Activated CD4-positive, alpha-beta T cell treated with anti-CD3 and anti-CD28 coated beads, Interleukin-2, amount 50 U/mL, for 24 hours (primary cell): ENCODE measurements at places on chromosomes 5 and 9.
A peak's percentile ranks its signal among the peaks of the same experiment; 100 is the strongest.

GRCh38 chr9:134502809-134503211 lies 138.8 kb upstream of the COL5A1 start:
- DNase-seq = no peak

GRCh38 chr9:100111235-100111634 lies 12.2 kb downstream of the INVS start:
- DNase-seq = no peak

- DNase-seq = no peak
Measured at GRCh38 chr5:171659896-171660295, 125.7 kb upstream of the SMIM23 start.

GRCh38 chr9:3398232-3398648 lies 127.6 kb downstream of the RFX3 start:
- DNase-seq = no peak

DNA sequence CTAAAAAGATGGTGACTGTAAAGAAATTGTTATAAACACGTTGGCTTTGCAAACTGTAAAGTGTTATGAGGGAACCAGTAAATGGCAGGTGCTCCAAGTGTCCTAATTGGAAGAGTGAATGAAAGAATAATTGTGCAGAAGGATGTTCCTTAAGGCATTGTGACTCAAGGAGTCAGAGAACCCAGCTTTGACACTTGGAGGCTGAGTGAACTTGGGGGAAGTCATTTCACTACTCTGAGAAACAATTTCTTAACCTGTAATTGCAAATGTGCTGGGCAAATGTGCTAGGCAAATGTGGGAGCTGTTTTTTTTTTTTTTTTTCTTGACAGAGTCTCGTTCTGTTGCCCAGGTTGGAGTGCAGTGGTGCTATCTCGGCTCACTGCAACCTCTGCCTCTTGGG lies 84.0 kb upstream of the TNFSF8 start:
- DNase-seq = no peak

- no peak for DNase-seq
Measured at GRCh38 chr9:86099701-86100364, 475 bp upstream of the GOLM1 start.

- no peak for DNase-seq
Measured at GRCh38 chr5:139301808-139302499, 8.4 kb downstream of the MATR3 start.

GRCh38 chr5:77339337-77339890 lies 128.9 kb downstream of the PDE8B start:
- DNase-seq = no peak

GRCh38 chr9:98989036-98990000 lies 45.6 kb downstream of the COL15A1 start:
- DNase-seq = no peak

- no peak for DNase-seq
Measured at GRCh38 chr5:73687357-73687756, 61.4 kb downstream of the ARHGEF28 start.

- peak; percentile 56 for DNase-seq
Measured at GRCh38 chr5:52725065-52725746, 62.5 kb upstream of the ITGA1 start.

- DNase-seq = no peak
Measured at GRCh38 chr5:133256276-133256675, 204.5 kb downstream of the HSPA4 start.

DNA sequence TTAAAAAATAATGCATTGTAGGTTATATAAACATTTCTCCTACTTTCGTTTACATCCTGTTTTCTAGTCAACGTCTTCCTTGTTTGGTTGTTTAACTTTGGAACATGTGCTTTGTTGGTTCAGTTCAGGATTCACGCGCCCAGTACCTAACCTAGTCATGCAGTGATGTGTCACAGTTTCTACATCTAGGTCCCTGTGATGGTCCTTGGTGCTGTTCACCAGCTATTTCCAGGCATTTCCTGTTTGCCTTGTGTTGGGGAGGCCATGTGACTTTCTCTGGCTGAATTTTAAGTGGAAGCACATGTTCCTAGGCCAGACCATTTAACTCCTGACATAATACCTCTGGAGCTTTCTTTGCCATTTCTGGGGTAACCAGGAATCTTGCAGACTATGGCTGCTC lies 292.3 kb downstream of the SMARCA2 start:
- DNase-seq = no peak

DNA sequence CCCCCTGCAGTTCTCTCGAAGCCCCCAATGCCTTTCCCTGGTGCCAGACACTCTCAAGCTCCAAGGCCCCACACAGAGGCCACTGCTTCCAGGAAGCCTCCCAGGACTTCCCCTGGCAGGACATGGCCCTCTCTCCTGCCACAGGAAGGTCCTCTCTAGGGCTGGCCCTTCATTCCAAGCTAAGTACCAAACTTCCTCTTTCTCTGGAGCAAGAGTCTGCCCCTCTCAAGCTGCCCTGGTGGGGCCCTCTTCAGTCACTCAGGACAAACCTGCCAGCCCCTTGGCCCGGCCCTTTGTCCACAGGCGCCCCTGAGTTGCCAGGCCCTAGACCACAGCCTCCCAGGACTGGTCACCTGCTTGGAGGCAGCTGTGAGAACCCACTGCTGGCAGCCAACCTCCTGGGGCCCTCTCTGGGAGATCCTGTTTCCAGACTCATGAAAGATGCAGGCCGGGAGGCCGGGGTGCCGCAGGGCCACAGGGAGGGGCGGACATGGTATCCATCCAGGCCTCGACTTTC lies 6.6 kb downstream of the NINJ1 start:
- no peak for DNase-seq

- DNase-seq = no peak
Measured at GRCh38 chr5:124514956-124515355, 231.5 kb downstream of the ZNF608 start.

- no peak for DNase-seq
Measured at GRCh38 chr5:1524799-1525623, 1.3 kb upstream of the LPCAT1 start.

- DNase-seq = no peak
Measured at GRCh38 chr5:81188962-81189361, 44.2 kb upstream of the CKMT2 start.

- no peak for DNase-seq
Measured at GRCh38 chr9:132591751-132592314, 9.4 kb downstream of the BARHL1 start.

DNA sequence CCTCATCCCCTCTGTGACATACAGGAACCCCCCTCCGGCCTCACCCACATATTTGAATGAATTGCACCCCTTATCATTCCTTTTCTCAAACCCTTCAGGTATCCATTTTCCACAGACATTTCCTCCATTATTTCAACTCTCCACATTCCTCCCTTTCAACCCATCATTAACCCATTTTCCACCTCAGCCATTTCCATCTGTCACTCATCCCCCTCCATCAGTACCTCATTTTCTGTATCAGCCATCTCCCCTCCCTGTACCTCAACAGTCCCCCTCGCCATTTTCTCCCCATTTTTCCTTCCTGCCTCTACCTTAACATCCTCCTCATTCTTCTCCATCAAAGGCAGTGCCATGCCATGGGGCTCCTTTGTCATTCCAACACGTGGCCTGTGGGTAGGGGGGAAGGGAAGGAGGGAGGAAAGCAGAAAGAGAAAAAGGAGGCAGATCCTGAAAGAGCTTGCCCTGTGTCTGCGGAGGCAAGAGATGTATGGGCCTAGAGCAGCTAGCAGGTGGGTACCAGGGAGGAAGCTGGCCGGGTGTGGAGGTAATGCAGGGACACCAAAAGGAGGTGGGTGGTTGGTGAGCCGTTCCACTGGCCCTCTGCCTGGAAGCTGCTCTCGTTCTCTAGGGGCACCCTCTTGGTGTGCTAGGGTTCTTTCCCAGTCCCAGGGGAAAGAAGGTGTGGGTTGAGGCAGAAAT lies 1.5 kb downstream of the DNAJB5 start:
- no peak for DNase-seq

DNA sequence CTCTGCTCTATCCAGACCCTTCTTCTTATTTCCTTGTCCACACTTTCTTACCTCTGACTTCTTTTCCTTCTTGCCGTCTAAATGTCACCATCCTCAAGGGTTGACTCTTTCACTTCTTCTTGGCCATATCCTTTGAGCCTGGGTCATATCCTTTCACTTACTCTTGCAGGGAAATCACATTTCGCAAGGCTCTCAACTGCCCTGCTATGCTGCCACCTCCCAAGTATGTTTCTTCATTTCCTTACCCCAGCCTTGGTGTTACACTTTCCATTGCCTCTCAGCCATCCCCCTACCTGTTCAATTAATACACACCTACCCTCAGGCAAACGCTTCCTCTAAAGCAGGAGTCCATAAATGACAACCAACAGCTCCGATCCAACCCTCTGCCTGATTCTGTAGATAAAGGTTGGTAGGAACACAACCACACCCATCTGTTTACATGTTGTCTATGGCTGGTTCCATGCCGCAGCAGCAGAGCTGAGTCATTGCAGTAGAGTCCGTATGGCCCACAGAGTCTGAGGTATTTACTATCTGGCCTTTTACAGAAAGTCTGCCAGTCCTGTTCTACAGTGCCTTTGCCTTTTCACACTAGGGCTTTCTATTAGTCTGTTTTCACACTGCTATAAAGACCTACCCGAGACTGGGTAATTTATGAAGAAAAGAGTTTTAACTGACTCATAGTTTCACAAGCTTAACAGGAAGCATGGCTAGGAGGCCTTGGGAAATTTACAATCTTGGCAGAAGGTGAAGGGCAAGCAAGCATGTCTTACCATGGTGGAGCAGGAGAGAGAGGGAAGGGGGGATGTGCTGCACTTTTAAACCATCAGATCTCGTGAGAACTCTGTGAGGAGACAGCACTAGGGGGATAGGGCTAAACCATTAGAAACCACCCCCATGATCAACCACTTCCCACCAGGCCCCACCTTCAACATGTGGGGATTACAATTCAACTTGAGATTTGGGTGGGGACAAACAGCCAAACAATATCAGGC lies 97.9 kb downstream of the SV2C start:
- no peak for DNase-seq

DNA sequence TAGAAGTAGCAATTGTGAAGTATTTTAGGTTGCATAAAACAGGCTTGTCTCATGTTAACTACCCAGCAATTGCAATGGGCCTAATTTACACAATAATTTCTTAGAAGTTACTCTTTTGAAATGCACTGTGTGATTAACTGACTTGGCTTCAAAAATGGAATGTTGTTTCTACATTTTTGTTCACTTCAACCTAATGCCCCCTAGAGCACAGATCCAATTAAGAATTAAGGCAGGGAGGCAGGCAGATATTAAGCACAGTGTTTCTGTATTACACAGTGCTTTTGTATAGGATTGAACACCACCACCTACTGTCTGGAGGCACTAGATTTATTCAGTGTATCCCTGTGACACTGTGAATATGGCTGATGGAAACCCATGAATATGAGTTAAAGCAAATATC lies 302.1 kb downstream of the FBXL17 start:
- DNase-seq = no peak

DNA sequence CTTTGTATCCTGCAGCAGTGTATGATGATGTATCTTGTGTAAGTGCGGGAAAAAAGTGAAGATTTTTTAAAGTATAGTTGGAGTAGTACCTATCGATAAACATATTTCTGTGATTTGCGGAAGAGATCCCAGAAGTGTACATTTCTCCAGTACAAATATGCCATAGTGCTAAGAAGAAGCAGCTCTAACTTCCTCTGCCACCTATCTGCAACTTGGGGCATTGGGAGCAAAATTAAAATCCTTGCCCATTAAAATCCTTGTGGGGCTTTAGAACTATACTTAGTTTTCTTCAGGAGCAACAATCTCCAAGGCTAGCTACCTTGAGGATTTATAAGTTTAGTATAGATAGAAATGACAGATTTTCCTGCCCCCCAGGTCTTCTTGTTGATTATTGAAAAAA lies 123.7 kb downstream of the VCAN start:
- no peak for DNase-seq

DNA sequence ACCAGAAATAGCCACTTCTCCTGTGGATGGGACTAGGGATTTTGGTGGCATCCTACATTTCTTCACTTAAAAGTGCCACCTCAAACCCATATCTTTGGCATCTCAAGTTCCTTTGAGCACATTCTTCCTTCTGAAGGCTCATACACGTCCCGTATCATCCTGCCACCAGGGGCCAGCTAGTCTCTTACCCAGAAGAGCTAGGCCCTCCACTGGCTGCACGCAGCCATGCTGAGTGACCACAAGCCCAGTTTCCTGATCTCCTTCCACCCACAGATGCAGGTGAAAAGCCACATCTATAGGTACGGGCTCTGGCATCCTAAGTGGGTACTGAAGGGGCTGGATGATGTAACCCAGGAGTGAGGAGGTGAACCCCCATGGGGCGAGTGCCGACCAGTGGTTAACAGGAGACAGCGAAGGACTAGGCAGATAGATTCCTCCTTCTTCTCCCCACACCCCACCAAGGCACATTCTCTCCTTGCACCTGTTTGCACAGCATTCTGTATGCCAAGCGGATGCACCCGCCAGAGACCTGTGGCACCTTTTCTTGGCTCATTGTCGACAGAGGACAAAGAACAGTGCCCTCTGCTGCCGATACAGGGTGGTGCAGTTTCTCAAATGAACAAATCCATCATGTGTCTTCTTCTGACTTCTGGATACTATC lies 14.4 kb upstream of the SCGB3A1 start:
- DNase-seq = peak; percentile 49

DNA sequence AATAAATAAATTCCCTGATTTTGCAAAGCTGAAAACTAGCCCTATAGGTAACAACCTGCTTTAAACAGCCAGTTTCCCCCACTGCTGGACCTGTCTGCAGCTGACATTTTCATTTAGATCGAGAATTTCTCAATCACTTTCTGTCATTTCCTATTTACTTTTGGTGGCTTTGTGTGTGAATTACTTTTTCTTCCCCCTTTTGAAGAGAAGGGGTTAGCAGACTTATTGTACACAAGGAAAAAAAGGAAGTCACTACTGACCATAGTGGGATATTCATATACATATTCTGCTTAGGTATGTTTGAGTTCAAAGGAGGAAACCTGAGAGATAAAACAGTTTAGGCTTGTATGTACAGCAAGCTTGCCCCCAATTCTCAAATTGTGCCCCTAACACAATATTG lies 27.0 kb upstream of the IFNB1 start:
- no peak for DNase-seq

- no peak for DNase-seq
Measured at GRCh38 chr9:93458712-93459111, 5.3 kb upstream of the FAM120AOS start.
